Neural progenitor cell (in vitro differentiated cells): ENCODE measurements at places on chromosomes 2 and 18. TPM values are rescaled to one million over a fixed set of nuclear protein-coding genes. Genes with fewer than 3 reads are reported as not detected.
A peak's percentile ranks its signal among the peaks of the same experiment; 100 is the strongest.

GRCh38 chr2:88177556-88177955, 7.4 kb downstream of the THNSL2 start:
- no peaks in the 10 kb centered on the region for H3K36me3 ChIP-seq
- H3K4me1 ChIP-seq = no peaks in the 10 kb centered on the region
- H3K27me3 ChIP-seq = peaks cover 6% of the 10 kb centered on the region
- H3K27ac ChIP-seq = no peak overlapping the region

DNA sequence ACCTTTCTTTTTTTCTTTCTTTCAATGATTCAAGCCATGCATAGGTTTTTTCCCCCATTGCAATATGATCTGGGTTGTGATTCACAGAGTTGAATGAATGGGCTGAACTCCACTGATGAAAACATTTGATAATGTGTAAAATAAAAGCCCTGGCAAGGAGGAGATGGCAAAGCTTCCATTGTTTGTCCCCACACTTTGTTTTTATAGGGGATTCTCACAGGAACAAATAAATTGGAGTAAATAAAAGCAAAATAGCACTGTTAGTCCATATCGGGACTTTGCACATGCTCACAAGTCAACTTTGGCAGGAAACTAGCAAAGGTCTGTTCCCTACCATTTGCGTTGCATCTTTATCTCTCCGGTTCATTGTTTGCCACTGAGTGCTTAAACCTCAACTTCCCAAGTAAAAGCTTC, 55.7 kb downstream of the MEIS1 start:
- DNase-seq = no peak
- no peak overlapping the region for H3K27ac ChIP-seq
- H3K27me3 ChIP-seq = no peaks in the 10 kb centered on the region
- H3K4me3 ChIP-seq = no peak overlapping the region
- H3K4me1 ChIP-seq = peaks cover 41% of the 10 kb centered on the region
- no peaks in the 10 kb centered on the region for H3K36me3 ChIP-seq

DNA sequence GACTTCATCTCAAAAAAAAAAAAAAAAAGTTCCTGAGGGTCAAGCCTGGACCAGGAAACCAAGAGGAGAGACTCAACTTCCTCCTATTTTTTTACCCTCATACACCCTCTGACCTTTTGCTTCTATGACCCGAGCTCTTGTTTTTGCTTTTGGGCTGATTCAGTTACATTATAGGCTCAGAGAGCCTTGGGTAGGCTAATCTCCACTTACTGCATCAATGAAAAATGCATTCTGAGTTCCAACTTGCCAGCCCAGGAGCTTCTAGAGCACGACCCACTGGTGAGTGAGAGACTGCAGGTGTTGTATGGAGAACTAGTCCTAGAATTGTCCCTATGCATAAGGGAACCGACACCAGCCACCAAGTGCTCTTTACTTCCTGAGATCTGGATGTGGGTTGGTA, 91.1 kb downstream of the CABLES1 start:
- H3K36me3 ChIP-seq = no peaks in the 10 kb centered on the region
- no peak overlapping the region for H3K27ac ChIP-seq
- no peaks in the 10 kb centered on the region for H3K27me3 ChIP-seq
- H3K4me3 ChIP-seq = no peak overlapping the region
- DNase-seq = no peak
- H3K4me1 ChIP-seq = peaks cover 10% of the 10 kb centered on the region

- no peak overlapping the region for H3K27ac ChIP-seq
- H3K27me3 ChIP-seq = no peaks in the 10 kb centered on the region
- peaks cover 7% of the 10 kb centered on the region for H3K4me1 ChIP-seq
- H3K36me3 ChIP-seq = no peaks in the 10 kb centered on the region
- no peak overlapping the region for H3K4me3 ChIP-seq
These were observed 369.9 kb downstream of the FSIP2 start for GRCh38 chr2:186108470-186108869.

DNA sequence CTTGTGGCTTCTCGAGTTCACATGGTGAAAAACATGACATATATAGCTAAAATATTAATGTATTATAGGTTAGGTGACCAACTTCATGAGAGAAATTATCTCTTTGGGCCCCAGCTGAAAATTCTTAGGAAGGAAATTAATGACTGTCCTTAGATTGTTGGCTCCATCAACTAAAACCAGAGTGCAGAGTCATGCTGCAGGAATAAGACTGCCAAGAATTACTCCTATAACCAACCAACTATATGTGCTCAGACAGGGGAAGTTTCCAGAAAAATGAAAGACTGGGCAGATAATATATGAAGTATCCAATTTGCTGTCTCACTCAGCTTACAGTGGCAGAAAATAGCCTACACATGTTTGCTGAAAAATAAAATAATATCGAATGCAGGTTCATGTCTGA, 71.0 kb upstream of the TMEFF2 start:
- H3K4me1 ChIP-seq = no peaks in the 10 kb centered on the region
- no peak overlapping the region for H3K27ac ChIP-seq
- H3K4me3 ChIP-seq = no peak overlapping the region

DNA sequence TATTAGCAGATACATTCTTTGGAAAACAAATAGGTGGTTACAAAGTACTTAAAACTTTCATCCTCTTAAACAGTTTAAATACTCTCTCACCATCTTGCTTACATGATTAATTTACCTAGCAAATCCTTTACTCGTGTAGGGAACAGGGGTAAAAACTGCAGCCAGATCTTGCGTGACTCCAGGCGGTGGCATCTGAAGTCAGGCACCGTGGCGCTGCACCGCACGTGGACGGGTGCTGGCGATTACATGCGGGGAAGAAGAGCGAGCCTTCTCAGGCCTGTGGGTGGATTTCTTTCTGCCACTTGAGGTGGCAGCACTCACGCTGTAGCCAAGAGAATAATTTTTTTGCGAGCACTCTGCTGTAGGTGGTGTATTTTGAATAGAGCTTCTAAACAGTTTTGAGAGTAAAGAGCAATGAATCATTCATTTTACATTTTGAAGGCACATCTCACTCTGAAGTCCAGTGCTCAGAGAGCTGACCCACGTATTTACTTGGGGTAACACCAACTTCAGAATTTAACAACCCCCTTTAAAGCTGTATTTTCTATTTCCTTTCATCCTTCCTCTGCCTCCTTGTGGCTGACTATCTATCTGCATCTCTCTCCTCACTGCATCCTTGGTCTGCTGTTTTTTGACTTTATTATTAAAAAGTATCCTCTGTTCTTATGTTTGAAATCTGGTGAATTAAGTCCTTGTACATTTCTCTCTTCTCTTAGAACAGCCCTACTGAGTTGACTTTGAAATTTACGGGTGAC, 68.9 kb downstream of the EPAS1 start:
- no peaks in the 10 kb centered on the region for H3K36me3 ChIP-seq
- no peak for DNase-seq
- H3K4me3 ChIP-seq = no peak overlapping the region

DNA sequence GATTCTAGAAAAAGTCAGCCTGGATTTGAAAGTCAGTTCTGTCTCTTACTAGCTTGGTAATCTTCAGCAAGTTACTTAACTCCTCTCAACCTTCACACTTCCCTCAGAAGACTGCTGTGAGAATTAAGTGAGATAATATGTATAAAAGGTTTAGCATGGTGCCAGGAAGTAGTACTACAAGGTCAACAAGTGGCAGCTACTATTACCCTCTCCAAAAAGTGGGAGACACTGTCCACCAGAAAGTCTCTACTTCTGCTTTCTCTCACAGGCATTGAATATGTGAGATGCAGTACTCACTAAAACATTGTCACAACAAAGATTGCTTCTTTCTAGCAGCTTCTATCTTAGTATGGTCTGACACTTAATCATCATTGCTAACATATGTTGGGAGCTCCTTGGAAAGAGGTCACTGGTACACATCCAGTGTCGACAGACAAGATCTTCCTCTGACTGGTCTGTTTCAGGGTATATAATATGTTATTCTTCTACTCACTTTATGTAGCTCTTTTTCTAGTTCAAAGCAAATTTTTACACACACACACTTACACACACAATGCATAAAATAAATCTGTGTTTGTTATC, 47.9 kb downstream of the DOCK10 start:
- H3K27me3 ChIP-seq = no peaks in the 10 kb centered on the region
- peaks cover 11% of the 10 kb centered on the region for H3K4me1 ChIP-seq
- no peak overlapping the region for H3K4me3 ChIP-seq
- no peaks in the 10 kb centered on the region for H3K36me3 ChIP-seq

DNA sequence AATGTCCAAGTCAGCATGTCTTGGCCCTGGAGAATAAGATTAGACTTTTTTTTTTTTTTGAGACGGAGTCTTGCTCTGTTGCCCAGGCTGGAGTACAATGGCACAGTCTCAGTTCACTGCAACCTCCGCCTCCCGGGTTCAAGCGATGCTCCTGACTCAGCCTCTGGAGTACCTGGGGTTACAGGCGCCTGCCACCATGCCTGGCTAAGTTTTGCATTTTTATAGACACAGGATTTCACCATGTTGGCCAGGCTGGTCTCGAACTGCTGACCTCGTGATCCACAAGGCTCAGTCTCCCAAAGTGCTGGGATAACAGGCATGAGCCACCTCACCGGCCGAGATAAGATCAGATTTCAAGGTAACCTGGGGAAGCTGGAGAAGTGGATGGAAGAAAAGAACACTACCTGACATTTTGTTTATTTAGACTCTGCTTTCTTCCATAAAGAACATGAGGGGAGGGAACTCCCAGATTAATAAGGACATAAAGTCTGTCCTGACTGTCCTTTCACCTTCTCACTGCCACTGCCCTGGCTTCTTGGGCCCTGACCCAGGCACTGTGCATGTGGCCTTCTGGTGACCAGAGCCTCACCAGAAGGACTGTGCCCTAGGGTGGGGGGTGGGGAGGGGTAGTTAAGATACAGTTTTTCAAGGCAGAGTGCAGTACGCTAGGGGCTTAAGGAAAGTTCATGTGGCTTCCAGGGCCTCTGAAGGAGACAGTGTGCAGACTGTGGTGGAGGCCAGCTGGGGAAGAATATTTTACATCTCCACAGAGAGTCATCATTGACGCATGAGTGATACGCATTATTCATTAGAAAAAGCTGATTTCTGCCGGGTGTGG, 4.8 kb upstream of the IMPA2 start:
- H3K27me3 ChIP-seq = peaks cover 9% of the 10 kb centered on the region
- H3K4me1 ChIP-seq = peaks cover 6% of the 10 kb centered on the region
- no peaks in the 10 kb centered on the region for H3K36me3 ChIP-seq
- H3K27ac ChIP-seq = no peak overlapping the region
- no peak overlapping the region for H3K4me3 ChIP-seq
- no peak for DNase-seq

DNA sequence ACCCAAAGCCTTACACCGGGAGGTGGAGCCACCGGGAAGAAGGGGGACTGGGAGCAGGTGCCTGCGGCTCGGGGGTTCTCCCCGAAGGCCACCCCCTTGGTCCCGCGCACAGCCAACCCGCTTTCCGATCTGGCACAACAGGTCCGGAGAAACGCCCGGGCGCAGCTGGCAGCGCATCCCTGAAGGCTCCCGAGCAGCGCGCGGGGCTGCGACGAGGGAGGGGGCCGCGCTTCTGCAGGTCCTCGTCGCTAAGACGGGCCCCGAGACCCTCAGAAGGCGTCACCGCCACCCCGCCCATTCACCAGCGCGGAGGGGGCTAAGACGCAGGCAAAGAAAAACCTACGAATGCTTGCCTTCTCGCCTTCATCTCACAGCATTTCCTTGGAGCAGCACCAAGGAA, 1.8 kb downstream of the CBLN2 start:
- H3K27ac ChIP-seq = no peak overlapping the region
- H3K36me3 ChIP-seq = no peaks in the 10 kb centered on the region
- DNase-seq = peak; percentile 45
- peak overlapping the region; percentile 44 for H3K4me3 ChIP-seq
- no peaks in the 10 kb centered on the region for H3K4me1 ChIP-seq
- H3K27me3 ChIP-seq = peaks cover 100% of the 10 kb centered on the region

- no peaks in the 10 kb centered on the region for H3K36me3 ChIP-seq
- H3K27me3 ChIP-seq = no peaks in the 10 kb centered on the region
- no peak overlapping the region for H3K4me3 ChIP-seq
- no peak overlapping the region for H3K27ac ChIP-seq
- H3K4me1 ChIP-seq = peaks cover 10% of the 10 kb centered on the region
These were observed 105.8 kb upstream of the COL5A2 start for GRCh38 chr2:189285349-189285748.

DNA sequence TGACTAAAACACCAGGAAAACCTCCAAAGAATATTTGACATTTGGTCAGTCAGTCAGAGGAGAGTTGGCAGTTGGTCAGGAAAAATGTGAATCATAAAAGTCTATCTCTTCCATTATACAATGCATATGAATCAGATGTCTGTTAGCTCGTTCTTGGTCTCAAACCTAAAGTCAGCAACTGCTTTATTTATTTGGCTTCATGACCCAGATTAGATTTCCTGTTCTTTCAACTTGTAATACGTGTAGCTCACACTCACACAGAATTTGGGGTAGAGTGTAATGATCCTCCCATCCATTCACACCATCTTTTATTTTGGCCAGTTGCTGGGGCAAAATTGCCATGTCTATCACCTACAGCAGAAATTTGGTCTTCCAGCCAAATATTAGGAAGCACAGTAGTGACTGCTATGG, 81.9 kb upstream of the COL5A2 start:
- H3K27ac ChIP-seq = no peak overlapping the region
- H3K4me1 ChIP-seq = no peaks in the 10 kb centered on the region
- H3K27me3 ChIP-seq = no peaks in the 10 kb centered on the region
- H3K4me3 ChIP-seq = no peak overlapping the region
- DNase-seq = no peak
- H3K36me3 ChIP-seq = no peaks in the 10 kb centered on the region

DNA sequence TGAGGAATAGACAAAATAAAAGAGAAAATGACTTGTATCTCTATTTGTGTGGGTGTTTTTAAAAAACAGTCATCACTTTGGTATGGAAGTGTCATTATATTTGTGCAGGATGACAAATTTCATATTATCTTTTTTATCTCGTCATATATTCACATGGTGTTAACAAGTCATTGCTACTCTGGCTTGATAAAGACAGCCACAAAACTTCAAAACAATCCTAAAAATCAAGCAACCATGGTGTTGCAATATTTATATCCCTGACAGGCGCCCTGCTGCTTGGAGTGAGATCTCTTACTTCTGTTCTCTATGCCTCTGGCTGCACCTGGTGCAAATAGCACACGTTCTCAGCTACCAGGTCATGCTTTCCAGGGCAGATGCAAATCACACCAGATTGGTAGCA, 278.0 kb upstream of the EPHA4 start:
- no peaks in the 10 kb centered on the region for H3K36me3 ChIP-seq
- DNase-seq = no peak
- H3K27me3 ChIP-seq = no peaks in the 10 kb centered on the region
- no peak overlapping the region for H3K4me3 ChIP-seq

DNA sequence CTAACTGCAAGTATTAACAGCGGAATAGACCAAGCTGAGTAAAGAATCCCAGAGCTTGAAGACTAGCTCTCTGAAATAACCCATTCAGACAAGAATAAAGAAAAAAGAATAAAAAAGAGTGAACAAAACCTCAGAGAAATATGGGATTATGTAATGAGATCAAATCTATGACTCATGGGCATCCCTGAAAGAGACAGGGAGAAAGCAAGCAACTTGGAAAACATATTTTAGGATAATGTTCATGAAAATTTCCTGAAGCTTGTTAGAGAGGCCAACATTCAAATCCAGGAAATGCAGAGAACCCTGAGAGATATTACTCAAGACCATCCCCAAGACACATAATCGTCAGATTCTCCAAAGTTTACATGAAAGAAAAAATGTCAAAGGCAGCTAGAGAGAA, 17.3 kb downstream of the PFN4 start:
- H3K4me1 ChIP-seq = no peaks in the 10 kb centered on the region
- no peak for DNase-seq
- no peak overlapping the region for H3K27ac ChIP-seq
- no peaks in the 10 kb centered on the region for H3K27me3 ChIP-seq

MC5R gene
- total RNA-seq = not detected in 2 replicates

NT5DC4 gene
- total RNA-seq = not detected in 2 replicates
